MV-4-11 (cell line): ENCODE measurements at places on chromosomes 6 and 20.

DNA sequence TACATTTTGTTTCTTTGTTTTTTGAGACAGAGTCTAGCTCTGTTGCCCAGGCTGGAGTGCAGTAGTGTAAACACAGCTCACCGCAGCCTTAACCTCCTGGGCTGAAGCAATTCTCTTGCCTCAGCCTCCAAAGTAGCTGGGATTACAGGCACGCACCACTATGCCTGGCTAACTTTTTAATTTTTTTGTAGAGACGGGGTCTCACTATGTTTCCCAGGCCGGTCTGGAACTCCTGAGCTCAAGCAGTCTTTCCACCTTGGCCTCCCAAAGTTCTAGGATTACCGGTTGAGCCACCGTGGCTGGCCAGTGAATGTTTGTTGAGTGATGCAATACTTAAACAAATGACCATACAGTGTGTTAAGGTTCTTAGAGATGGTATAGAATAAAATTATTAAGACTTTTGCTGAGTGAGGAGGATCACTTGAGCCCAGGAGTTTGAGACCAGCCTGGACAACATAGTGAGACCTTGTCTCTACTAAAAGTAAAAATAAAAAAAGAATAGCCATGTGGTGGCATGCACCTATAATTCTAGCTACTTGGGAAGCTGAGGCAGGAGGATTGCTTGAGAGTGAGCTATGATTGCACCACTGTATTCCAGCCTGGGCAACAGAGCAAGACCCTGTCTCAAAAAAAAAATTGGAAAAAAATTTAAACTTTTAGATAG, 13.4 kb downstream of the CEP250 start:
- no peak for DNase-seq

DNA sequence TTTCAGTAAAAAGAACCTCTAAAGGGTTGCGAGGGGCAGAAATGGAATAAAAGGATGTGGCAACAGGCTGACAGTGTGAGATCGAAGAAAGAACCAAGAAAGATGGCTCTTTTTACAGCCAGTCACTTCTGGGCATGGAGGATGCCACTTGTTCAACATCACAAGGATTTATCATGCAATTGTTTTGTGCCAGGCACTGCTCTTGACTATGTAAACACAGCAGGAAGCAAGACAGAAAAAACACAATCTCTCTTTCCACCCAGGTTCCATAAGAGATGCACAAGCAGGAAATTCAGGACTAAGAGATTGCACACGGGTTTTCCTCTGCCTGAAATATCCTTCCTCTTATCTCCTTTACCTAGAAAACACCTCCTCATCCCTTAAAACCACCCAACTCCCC, 38.0 kb downstream of the FOXA2 start:
- DNase-seq, result no peak

- DNase-seq, result no peak
Measured at GRCh38 chr20:2146080-2146867, 44.6 kb downstream of the STK35 start.

GRCh38 chr20:51800060-51800871, 2.1 kb downstream of the SALL4 start:
- no peak for DNase-seq

DNA sequence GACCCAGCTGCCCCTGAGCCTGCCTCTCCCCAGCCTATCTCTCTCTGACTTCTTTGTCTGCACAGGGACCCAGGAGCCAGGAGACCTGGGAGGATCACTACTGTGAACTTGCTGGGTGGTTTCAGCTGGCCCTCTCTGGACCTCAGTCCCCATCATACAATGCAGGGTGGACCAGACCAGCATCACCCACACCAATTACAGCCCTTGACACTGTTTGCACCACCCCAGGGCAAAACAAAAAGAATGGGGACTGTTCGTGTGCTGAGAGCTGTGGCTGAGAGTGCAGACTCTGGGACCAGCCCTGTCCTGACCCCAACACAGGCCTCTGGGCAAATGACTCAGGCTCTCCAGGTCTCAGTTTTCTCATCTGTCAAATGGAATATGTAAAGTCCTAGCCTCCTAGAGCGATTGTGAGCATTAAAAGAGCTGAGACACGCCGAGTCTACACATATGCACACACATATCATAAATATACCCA, 25.4 kb downstream of the PTGIS start:
- DNase-seq, result no peak

DNA sequence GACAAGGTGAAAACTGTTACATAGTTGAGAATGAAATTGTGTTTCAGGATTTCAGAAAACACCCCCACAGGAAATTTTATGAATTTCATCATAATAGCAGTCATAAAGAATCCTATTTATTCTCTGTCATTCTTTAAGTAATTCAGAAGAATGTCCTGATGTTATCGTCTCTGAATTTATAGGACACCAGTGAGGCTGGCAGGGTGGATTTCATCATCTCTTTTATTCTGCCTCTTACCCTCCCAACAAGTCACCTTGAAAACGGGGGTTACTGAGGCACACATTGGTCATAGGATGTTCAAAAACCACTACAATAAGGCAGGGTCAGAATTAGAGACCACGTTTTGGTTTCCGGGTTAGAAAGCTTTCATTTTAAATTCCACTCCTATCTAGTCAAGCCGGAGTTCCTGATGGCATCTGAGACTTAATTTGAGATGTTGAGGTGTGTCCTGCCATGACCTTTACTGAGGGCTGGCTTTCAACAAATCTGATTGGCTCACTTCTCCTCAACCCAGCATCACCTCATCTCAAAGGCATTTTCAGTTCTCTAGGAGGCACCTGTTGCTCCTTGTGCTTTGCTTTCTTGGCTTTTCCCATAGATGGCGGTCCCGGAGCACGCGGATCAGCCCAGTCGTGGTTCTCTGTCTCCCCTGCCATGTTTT, 230.6 kb upstream of the SUPT3H start:
- DNase-seq, result no peak
